AG08396 (cell line): ENCODE measurements at places on chromosomes 11 and 22.

GRCh38 chr11:21806508-21806907 lies 386.4 kb upstream of the ANO5 start:
- DNase-seq = no peak

GRCh38 chr11:2166091-2166851 lies 5.3 kb upstream of the INS start:
- DNase-seq = peak; percentile 60

GRCh38 chr11:64027651-64028397 lies 7.9 kb upstream of the FLRT1 start:
- no peak for DNase-seq

DNA sequence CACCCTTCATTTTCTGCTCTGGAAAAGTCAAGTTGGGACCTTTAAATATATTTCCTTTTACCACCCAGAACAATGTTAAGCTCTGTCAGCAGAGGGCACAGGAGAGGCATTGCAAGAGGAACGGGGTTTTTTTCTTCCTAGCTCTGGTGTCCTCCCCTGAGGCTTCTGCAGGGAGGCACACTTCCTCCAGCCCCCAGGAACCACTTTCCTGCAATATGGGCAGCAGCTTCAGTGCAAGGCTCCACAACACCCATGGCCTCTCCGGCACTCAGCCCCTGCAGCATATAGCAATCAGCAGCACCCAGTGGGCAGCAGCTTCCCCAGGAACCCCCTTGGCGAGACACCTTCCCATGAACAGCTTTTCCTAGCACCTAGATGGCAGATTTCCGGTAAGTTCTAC lies 101.4 kb downstream of the SYT9 start:
- peak; percentile 10 for DNase-seq
